KBM-7 (cell line): ENCODE measurements at places on chromosomes 7 and 10.

DNA sequence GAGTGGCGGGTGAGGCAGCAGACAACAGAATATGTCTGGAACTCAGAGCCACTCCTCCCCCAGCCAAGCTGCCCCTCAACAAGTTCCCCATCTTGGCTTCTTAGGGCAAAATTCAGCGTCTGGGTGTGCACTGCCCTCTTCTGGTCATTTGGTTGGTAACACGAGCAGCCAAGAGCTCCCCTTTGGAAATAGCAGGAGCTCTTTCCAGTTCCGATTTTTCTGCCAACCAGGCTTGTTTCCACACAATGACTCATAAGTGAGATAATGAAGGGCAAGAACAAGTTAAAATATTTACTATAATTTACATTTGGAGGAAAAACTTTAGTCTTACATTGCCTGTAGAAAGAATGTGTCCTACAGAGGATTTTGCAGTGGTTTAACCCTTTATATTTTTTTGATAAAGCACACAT is 70.5 kb downstream of the ADCYAP1R1 start:
- DNase-seq, result peak; percentile 81

- DNase-seq, result no peak
Measured at GRCh38 chr10:114911052-114911711, 26.8 kb upstream of the TRUB1 start.

GRCh38 chr10:79095316-79095715 is 26.6 kb downstream of the ZMIZ1 start:
- no peak for DNase-seq

DNA sequence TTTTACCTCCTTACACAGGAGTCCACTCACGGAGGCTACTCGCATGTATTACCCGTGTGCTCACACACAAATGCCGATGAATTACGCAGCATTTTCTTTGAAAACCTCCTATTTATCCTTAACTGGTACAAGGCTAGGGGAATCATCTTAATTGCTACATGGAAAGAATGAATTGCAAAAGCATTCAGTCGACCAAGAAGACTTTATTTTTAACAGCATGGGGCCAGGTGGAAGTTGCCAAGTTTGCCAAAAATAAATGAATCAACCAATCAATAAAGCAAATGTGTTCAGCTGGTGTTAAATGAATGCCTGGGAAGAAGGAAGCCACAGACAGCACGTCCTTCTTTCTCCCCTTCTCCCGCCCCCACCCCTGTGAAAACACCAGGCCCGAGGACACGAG is 55.8 kb downstream of the CTBP2 start:
- DNase-seq, result no peak

- no peak for DNase-seq
Measured at GRCh38 chr10:6140965-6141295, 52.1 kb downstream of the RBM17 start.

- DNase-seq, result no peak
Measured at GRCh38 chr10:73876157-73876556, 1.8 kb upstream of the CAMK2G start.

DNA sequence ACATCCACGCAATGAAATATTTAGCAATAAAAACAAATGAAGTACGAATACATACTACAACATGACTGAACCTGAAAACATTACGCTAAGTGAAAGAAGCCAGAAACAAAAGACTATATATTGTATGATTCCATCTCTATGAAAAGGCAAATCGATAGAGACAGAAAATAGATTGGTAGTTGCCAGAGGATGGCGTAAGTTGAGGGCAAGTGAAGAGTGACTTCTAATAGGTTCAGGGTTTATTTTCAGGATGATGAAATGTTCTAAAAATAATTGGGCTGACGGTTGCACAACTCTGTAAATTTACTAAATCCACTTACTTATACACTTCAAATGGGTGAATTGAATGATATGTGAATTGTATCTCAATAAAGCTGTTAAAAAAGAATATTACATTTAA is 39.5 kb upstream of the TECTB start:
- no peak for DNase-seq

GRCh38 chr7:100867040-100867775 is at the start of gene TRIP6:
Gene TRIP6 (plus strand): TSS chr7:100867387. CDS start chr7:100867498, 111 bp downstream.
- DNase-seq, result peak; percentile 88

GRCh38 chr7:98324782-98325181 is 43.3 kb downstream of the BRI3 start:
- no peak for DNase-seq

DNA sequence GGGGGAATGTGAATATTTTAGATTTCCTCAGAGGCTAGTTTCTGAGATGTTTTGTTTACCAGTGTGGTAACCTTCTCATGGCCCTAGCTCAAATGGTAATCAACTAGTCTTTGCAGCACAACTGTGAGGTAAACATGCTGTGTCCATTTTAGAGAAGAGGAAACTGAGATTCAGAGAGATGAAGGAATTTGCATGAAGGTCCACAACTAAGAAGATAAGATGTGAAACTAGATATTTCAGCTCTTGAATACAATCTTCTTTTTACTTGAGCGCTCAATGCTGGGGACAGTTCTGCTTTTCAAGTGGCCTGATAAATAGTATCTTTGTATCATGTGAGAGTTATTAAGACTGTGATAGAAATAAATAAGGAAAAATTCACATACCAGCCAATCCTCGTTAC is 245.4 kb downstream of the AUTS2 start:
- no peak for DNase-seq

- DNase-seq, result no peak
Measured at GRCh38 chr10:119468542-119469324, 73.8 kb downstream of the RGS10 start.

GRCh38 chr10:114242235-114242634 is 3.2 kb downstream of the VWA2 start:
- DNase-seq, result no peak

DNA sequence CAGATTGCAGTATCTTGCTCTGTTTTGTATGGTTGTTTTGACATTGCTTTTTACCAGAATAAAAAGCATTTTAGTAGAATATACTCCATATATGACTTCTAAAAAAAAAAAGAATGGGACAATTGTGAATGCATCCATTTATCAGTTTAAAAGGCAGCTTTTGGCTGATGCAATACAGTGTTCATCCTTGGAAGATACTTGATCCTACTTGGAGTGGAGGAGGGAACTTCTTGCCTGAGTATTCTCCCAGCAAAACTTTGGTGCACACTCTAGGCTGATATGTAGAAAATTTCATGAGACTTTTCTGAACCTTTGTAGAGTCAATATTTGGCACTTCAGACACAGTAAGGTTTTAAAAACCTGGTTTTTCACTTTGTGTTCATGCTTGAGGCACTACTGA is 40.2 kb downstream of the WDR11 start:
- DNase-seq, result no peak

DNA sequence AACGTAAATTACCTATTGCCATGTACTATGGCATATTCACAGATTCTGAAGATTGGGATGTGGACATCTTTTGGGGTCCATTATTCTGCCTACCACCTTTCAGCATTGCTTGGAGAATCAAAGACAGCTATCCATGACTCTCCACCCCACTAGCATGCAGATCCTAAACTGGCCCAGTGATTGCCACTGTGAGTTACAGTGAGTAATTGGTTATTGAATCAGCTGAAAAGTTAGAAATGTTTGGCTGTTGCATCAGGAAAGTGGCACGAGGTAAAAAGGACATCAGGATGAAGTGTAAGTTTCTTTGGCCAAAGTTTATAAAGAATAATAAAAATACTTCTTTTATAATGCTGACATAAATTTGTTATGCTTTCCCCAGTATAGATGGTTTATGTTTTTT is 148.2 kb upstream of the ETV1 start:
- DNase-seq, result no peak

GRCh38 chr10:120260456-120260855 is 196.6 kb upstream of the PLPP4 start:
- DNase-seq, result no peak

GRCh38 chr7:39360766-39361165 is 205.4 kb upstream of the YAE1 start:
- no peak for DNase-seq

DNA sequence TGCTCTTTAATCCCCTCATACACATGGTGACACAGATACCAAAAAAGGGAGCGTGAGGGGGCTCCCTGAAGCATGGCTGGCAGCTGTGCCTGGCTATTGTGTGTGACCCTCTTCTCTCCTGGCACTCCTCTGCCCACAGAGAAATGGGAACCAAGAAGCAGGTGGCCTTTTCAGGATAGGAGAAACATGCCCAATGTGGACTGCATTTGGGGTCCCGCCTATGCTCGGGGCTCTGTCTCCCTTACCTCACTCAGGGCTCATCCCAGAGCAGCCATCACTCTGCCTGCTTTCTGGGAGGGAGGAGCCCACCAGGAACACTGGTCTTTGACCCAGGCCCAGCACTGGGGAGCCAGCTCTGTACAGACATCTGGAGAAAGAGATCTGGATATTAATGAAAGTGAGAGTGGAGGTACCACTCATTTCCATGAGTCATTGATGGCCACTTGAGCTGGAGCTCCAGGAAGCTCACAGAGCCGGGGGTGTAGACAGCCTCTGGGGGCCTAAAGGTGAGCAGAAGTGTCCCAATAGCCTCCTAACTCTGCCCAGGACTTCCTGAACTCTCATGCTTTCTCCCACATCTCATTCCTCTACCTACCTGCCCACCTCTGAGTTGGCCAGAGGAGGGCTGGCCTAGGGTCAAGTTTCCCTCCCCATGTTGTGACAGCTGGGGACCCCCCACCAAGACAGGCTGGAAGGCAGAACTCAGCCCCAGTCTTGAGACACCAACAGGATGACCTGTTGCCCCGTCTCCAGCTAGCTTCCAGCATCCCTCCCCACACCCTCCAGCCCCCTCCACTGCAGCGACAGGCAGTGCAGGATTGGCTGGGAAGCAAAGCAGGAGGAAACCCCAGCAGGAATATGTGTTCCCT is 42.6 kb downstream of the DRGX start:
- DNase-seq, result no peak

- no peak for DNase-seq
Measured at GRCh38 chr10:48414160-48414559, 107.7 kb downstream of the MAPK8 start.

GRCh38 chr7:94044806-94045205 is 40.7 kb upstream of the BET1 start:
- DNase-seq, result no peak

GRCh38 chr7:132255898-132256297 is 320.4 kb downstream of the PLXNA4 start:
- DNase-seq, result no peak

DNA sequence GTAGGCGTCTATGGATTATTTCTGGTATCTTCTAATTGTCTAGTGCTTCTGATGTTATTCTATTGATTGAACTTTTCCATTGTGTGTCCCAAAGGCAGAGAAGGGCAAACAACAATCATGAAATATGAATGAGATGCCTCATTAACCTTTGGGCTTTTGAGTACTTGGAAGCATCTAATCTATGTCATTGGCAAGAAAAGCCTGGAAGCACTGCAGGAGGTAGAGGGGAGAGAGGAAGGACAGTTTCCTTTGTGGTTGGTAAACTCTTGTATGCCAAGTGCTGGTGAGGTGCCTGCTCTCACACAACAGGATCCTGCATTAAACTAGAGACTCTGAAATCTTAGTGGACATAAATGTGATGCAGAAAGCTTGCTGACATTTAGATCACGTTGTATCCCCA is 155.2 kb upstream of the TPK1 start:
- DNase-seq, result no peak

DNA sequence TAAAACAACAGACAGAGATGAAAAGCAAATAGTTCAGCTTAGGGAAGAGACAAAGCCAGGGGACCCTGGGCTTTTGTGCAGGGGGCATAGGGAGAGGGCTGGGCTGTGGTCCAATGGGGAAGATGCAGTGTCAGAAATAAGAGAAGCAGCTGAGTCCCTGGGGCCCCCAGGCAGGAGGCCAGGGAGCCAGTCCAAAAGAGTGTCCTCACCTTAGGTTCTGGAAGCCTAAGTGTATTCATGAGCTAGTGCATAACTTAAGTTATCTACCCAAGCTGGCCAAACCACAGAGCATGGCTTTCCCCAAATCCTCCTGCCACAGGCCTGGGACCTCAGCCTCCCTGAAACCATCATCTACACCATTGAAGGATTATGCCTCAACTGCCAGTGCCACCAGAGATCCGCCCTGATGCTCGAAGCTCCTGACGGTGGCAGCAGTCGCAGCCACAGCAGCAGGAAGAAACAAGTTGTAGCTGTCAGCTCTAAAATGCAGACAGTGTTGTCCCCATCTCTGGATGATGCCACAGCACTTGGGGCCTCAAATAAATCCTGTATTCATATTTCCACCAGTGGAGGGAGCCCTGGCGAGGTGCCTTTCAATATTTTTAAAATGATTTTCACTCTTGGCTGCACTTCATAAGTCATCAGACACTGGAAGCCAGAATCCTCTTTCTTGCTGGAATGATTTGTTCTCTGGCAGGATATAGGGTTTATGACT is 574.6 kb downstream of the GRID1 start:
- peak; percentile 21 for DNase-seq

DNA sequence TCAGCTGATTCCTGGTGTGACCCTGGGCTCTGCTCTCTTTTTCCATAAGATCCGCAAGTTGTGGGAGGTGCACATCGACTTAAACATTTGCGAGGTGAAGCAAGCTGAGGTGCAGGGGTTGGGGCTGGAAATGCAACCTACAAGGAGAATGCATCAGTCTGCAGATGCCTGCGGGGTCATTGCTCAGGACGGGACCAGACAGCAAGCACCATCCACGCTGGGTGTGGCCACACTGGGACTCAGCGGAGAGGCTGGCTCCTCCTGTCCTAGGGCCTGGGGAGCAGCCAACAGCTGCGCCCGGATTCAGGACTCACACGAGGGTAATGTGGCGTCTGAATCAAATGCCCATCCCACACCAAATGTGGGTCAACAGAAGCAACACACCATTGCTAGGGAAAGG is 33.8 kb downstream of the STK32C start:
- no peak for DNase-seq

DNA sequence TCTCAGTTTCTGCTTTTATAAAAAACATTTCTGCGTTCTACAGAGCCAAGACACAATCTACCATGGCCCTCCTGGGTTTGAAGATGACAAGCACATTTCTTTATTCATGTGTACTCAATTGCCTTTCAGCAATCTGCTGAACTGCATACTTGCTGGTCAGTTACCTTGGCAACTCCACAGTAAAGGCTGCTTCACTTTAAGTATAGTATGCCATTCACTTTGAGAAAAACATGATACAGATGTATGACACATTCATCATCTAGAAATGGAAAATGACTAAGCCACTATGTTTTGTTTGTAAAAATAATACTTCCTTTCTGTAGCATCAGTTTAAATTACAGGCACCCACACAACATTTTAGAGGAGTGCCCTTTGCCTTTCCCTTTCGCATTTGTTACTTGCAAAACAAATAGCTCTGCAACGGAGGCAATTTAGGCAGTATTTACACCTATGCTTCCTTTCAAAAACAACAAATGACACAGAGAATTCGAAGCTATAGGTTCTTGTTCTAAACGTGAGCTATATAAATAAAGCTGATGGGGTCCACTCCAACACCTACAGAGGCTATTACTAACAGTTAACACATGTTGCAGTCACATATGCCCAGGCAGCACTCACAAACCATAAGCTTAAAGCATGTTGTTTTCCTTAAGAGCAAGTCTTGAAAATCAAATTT is 23.5 kb downstream of the SGCE start:
- DNase-seq, result no peak

DNA sequence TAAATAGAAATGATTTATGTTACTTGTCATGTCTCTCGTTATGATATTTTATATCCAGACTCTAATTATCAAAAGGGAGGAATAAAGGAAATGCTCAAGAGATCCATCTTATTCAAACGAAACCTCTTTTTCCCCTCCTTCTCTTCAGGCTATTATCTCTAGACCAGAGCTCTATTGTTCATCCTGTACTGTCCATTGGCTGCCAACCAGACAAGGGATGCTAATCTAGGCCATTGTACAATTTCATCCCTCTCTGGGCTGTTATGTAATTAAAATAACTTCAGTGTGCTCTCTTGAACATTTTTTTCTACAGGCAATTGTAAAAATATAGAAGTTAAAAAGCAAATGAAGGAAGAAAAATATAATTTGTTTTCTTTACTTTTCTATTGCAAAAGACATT is 220.4 kb downstream of the HDAC9 start:
- no peak for DNase-seq
